ENCODE measurements at places on chromosomes 6 and 20. TPM values are rescaled to one million over a fixed set of nuclear protein-coding genes. Genes with fewer than 3 reads are reported as not detected.

DNA sequence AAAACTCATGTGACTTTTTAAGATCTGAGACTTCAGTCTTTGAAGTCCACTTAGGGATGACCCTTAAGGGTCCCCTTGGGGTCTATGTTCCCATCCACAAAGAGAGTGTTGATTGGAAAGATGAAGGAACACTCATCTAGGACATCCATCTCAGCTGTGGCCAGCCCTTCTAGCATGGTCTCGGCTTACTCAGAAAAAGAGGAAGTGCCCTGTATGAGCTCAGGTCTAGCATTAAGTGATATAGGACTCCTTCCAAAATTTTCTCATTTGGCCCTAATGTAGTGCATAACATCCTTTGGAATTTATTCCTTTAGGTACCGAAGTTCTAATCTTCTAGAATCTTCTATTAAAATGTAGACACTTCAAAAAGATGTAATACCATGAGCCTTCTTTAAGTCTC is 77.4 kb downstream of the NDUFAF5 start:
- no peak for DNase-seq

GRCh38 chr6:148700047-148700715 is 46.6 kb upstream of the UST start:
- no peak for DNase-seq

DNA sequence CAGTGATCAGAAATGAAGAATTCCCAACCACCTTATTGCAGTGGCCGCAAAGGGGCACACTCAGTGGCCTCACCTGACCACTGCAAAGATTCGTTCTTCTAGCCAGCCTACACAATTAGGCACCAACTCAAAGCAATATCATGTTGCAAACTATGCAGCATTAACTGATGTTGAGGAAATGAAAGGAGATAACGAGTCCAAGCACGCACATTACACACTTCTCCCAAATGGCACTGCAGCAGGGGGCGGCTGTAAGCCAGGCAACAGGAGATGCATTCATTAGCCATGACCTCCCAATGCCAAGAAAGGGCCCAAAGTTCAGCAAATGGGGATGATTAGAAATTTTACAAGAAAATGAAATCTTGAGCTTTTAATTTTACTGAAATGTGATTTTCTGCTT is 39.3 kb downstream of the ATXN1 start:
- DNase-seq: no peak

- no peak for DNase-seq
Measured at GRCh38 chr6:150641398-150642139, 41.9 kb downstream of the PLEKHG1 start.

- DNase-seq: no peak
Measured at GRCh38 chr20:17229256-17229655, 2.4 kb downstream of the PCSK2 start.

- DNase-seq: no peak
Measured at GRCh38 chr6:64062960-64063683, 427.5 kb downstream of the PHF3 start.

DNA sequence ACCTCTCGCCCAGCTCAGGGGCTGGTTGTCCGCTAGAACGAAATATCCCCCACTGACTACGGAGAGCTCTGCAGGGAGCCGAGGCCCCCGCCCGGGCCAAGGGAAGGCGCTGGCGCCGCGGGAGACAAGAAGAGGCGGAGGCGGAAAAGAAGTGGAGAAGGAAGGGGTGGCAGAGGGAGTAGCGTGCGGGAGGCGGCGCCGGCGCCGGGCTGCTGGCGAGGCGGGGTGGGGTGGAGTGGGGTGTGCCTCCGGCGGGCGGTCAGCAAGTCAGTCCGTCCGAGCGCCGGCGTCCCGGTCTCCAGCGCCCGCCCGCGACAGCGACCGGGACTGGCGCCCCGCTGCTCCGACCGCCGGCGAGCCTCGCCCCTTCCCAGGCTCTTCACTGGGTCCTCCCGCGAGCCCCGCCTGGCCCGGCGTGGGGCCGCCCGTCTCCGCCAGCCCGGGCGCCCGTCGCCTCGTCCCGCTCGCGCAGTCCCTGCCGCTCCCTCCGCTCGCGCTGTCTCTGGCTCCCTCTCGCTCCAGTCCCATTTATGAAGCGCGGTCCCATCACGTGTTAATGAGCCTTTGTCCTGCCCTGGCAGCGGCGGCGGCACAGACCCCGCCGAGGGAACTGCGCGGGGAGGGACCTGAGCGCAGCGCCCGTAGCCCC is at the start of gene CNR1:
TSS of gene CNR1 (minus strand) at position 504 of the 649 bp plus-strand sequence. CDS start 21,073 bp downstream, outside the sequence.
- no peak for DNase-seq

DNA sequence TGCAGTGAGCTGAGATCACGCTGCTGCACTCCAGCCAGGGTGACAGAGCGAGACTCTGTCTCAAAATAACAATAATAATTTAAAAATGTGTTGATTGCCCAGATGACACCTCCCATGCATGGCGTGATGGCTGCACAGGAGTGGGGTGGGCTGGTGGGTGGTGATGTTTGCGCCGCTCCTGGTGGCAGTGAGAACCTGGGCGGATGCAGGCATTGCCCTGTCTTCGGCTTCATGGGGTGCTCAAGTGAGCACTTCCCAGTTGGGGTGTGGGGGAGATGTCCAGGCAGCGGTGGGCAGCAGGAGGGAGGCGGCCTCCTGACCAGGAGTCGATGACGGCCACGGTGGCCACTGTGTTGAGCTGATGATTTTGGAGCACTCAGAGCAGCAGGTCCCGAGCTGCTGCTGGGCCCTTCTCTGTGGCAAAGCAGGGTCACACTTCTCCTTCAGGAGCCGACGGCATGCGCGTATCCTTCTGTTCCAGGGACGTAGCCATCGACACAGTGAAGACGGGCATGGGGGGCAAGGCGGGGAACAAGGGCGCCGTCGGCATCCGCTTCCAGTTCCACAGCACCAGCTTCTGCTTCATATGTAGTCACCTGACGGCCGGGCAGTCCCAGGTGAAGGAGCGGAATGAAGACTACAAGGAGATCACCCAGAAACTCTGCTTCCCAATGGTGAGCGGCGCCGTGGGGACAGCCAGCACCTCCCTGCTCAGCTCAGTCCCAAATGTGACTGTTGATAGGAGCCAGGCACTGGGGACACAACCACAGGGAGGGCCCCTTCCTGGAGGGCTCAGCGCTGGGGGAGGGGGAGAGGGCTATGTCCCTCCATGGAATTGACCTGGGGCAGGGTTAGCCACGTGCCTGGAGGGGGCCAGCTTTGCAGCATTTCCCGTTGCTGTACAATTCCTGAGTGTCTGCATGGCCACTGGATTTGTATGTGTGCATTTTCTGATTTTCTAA is 89.7 kb downstream of the SYNJ2 start:
- no peak for DNase-seq

- DNase-seq: no peak
Measured at GRCh38 chr20:53930651-53931504, 139.5 kb downstream of the BCAS1 start.

CBLN4 gene
- not detected for total RNA-seq

SPATS1 gene
- total RNA-seq: not detected

Measured in kidney epithelial cell (primary cell).